Stimulated activated CD4-positive, alpha-beta T cell treated with anti-CD3 and anti-CD28 coated beads, Interleukin-15, amount 100 ng/mL, for 48 hours (primary cell): ENCODE measurements at places on chromosomes 7 and 10.

- DNase-seq, result no peak
These were observed 367.8 kb upstream of the IGFBP3 start for GRCh38 chr7:46288861-46289260.

GRCh38 chr10:131920693-131921092 is 19.9 kb downstream of the PPP2R2D start:
- DNase-seq, result no peak

DNA sequence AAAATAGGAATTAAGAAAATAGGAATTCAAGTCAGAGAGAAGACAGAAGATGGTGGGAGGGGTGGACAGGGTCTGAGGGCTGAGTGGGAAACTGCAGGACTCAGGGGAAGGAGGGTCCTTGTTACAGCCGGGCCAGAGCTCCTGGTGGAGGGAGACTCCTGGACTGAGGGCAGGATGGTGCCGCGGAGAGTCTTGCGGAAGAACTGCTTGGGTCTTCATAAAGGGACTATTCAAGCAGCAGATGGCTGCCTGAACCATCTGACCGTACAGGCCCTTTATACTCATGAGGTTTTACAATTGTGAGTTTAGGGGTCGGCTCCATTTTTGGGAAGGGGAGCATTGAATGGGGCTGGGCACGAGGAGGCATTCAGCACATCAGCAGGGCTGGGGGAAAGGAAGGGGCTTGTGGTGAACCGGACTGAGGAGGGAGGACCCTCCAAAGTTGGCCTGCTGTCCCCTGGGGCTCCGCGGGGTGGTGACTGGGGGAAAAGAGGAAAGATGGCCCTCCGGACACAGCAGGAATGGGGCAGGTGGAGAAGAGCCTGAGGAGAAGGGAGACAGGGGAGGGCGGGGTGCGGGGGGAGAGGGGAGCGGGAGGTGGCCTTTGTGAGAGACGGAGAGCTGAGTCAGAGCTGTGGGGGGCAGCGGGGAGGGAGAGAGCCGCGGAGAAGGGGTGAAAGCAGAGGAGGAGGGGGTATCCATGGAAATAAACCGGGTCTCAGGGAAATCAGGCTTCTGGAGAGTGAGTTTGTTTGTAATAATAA is 1.5 kb downstream of the FAM131B start:
- DNase-seq, result no peak

- DNase-seq, result no peak
These were observed 138.1 kb downstream of the ARHGAP22 start for GRCh38 chr10:48466611-48467240.

GRCh38 chr7:129489491-129489890 is 12.8 kb upstream of the SMKR1 start:
- DNase-seq, result no peak

DNA sequence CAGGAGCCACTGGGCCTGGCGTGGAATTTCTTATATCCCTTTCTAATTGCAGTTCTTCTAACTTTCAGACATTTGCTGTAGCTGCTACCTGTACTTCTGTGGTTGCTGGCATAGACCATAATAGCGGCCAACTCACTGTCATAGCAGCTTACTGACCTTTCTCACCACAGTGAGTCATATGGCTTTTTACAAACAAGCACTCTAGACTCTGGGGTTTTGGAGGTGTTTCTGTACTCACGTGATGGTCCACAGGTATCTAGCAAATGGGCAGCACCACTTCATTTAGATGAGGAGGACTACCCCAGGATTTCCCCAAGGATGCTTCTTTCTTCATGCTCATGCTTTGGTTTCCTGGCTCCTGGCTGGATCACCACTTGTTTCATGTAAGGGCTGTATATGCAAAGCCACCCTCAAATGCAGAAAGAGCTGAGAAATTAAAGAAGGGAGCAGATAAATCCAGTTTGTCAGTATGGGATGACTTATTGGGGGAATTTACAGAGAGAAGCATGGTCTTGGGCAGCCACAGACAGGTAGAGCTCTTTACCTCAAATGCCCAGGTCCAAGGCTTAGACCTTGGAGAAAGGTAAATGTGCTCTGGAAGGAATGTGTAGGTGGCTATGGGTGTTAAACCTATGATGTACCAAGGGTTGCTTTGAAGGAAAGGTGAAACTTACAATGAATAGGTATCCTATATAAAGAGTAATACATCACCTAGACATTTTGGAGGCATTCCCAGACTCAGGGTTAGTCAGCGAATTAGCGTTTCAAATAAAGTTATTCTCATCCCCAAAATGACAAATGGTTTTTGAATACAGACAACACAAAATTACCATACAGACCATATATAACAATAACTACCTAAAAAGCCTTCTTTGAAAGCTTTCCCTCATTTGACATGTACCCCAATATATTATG is 15.9 kb upstream of the SLC25A16 start:
- DNase-seq, result no peak

GRCh38 chr10:70561070-70561469 is 41.5 kb downstream of the PRF1 start:
- DNase-seq, result no peak

- no peak for DNase-seq
These were observed 117.2 kb upstream of the CAV2 start for GRCh38 chr7:116382375-116382774.

- no peak for DNase-seq
These were observed 138.2 kb downstream of the USP6NL start for GRCh38 chr10:11473128-11473760.

DNA sequence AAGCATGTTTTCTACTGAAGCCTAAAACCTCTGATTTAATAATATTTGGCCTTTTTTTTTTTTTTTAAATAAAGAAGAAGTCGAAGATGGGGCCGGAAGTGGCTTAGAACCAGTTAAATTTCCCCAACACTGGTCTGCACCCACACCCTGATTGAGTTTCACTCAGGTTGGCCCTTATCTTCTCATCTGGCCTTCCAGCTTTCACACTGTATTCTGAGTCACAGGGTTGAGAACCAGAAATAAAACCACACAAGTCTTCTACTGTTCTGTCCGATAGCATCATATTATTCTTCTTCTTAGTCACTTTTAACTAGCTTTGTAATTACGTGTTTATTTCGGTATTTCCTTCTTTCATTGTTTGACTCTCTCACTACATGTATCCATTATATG is 9.9 kb downstream of the ZNF365 start:
- DNase-seq, result no peak

GRCh38 chr7:1131471-1132265 is 28.3 kb downstream of the ZFAND2A start:
- DNase-seq, result no peak

DNA sequence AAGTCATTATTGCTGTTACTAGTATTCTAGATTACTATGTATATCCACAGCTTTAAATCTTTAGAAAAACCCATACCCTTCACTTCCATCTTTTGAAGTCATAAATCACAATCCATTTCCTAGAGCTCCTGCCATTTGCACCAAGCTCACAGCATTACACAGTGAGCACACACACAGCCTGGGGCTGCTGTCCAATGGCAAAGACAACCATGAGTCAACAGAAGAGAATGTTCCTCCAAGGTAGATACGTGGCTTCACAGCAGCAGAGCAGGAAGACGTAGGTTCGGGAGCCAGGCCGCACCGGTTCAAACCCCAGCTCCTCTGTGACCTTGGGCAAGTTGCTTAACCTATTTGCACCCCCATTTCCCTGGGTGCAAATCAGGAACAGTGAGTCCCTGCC is 234.6 kb downstream of the DIP2C start:
- DNase-seq, result no peak

DNA sequence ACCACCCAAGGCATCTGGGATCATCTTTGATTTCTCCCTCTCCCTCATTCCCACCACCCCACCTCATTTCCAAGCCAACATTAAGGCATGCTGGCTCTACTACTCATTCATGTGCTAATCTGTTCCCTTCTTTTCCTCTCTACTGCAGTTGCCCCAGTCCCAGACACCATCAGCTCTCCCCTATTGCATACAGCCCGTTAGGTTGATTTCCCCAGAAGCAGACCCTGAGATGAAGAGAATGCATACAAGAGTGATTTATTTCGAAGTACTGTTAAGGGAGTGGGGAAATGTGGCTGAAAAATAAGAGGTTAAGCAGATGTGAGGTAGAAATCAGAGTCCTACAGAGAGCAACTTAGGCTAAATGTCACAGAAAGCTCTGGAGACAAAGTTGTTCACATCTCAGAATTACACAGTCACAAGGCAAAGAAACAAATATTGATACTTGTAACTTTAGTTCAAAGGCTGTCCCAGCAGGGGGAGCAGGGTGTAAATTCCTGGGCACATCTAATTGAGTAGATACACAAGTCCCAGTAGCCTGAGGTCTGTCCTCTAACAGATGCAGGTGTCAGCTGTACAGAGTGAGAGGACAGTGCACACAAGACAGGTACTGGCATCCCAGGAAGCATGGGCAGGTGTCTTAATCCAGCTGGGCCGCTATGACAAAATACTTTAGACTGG is 20.9 kb downstream of the AKR1D1 start:
- no peak for DNase-seq

DNA sequence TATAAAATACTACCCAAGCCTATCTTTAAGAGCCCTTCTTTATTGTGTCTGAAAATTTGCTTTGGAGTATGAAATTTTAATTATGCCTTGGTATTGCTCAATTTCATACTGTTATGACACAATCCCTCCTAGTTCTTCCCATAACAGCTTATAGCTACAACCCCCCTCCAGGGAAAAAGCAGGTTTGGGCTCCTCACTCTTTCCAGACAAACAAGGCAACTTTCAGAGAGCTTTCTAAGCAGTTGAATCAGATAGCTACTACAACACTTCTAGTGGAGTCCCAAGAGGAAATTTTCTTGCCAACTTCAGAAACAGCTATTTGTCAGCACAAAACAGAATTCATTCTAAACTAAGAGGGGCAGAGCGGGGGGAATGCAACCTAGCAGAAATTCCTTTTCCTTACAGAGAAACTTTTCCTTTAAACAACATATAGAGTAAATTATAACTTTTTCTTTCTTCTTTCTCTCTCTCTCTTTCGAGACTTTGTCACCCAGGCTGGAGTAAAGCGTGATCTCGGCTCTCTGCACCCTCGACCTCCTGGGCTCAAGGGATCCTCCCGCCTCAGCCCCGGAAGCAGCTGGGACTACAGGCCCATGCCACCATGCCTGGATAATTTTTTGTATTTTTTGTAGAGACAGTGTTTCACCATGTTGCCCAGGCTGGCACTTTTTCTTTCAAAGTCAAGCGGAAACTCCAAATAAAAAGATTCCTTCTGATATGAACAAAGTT is 26.0 kb upstream of the JMJD1C start:
- no peak for DNase-seq

GRCh38 chr7:152103066-152103465 is 77.6 kb downstream of the GALNT11 start:
- no peak for DNase-seq

DNA sequence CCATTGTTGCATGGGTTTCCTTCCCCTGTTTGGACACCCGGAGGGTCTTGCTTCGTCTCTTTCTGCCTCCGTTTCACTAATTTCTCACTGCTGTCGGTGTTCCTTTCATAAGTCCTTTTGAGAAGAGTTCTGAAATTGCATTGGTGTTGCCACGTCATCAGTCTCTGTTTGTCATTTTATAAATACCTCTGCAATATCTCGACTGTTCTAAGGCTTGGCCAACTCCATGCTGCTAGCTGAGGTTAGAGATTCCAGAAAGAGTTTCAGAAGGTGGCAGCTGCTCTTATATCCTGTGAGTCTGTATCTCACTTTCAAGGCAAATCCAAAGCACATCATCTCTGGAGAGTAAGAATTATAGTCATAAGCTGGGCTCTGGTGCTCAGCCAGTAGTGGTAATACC is 148.0 kb upstream of the INSYN2A start:
- DNase-seq, result no peak

- no peak for DNase-seq
These were observed 20.8 kb downstream of the PRKAG2 start for GRCh38 chr7:151856098-151856497.

- DNase-seq, result no peak
These were observed 21.4 kb downstream of the STEAP1 start for GRCh38 chr7:90175667-90176066.

DNA sequence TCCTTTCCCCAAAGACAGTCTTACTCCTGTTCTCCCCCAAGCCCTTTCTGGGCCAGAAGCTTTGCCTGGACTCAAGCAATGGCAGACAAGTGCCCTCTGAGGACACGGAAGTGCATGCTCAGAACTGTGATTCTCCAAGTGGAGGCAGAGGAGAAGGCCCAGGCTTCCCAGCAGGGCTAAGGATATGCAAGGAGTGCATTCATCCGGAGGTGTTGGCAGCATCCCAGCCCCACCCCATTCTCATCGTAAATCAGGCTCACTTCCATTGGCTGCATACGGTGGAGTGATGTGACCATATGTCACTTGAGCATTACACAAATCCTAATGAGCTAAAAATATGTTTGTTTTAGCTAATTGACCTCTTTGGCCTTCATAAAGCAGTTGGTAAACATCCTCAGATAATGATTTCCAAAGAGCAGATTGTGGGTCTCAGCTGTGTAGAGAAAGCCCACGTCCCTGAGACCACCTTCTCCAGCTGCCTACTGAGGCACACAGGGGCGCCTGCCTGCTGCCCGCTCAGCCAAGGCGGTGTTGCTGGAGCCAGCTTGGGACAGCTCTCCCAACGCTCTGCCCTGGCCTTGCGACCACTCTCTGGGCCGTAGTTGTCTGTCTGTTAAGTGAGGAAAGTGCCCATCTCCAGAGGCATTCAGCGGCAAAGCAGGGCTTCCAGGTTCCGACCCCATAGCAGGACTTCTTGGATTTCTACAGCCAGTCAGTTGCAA is 1.4 kb upstream of the RBP3 start:
- DNase-seq, result no peak

DNA sequence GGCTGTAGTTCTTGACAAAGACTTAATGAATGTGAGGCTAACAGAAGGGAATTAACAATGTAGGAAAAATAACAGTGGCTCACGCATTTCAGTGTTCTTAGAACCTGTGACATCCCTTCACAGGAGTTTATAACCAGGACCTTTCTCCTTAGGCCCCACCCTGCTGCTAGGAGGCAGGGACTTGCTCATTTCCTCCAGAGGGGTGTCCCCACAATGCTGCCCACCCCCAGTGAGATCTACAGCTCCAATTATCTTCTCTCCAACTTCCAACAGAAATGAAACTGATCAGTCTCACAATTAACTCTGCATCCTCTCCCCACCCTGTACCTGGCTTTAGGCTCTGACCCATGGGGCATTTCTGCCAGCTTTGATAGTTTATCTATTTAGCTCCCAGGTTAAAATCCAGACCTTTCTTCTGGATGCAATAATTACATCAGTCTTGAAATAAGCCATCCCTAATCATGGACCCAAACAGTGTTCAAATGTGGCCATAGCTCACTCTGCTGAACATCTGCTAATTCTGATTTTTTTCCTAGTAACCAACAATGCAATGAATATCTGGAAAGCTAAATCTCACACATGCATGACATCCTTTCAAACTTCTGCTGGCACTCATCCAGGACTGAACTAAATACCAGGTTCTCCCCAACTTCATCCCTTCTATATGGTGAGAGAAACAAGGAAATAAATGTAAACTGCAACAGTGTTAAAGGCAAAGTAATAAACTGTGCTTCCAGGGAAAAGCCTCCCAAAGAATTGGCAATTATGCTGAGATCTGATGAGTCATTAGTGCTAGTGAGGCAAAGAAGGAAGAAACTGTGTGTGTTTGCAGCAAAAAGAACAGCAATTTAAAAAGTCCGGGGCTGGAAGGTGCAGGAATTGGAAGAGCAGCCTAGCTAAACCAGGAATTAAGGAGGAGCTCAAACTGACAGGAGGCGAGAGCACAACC is 64.6 kb downstream of the HERPUD2 start:
- DNase-seq, result no peak

GRCh38 chr10:98055841-98056516 is 25.6 kb upstream of the CRTAC1 start:
- no peak for DNase-seq

GRCh38 chr7:27098578-27099451 is 3.0 kb upstream of the HOXA1 start:
- DNase-seq, result no peak

GRCh38 chr7:7652798-7653540 is 12.4 kb downstream of the UMAD1 start:
- DNase-seq, result no peak

GRCh38 chr7:140005754-140006503 is 56.8 kb downstream of the PARP12 start:
- no peak for DNase-seq
